ENCODE measurements at places on chromosomes 12 and 14. TPM values are rescaled to one million over a fixed set of nuclear protein-coding genes. Genes with fewer than 3 reads are reported as not detected.

DNA sequence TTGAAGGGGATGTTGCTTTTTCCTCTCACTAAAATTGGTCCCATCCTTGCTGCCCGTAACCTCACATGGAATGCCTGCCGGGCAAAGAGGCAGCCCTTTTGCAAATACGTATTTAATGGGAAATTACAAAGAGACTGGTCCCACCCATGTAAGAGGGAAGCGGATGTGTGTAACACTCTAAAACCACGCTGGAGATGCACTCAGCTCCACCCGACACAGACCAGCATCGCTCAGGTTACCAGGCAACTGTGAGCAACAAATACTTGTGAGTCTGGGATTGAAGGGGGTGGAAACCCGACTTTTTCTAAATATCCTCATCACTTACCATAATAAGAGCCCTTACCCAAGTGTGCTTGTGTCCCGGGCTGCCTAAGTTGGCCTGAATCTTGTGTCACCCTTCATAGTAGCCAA, 47.7 kb downstream of the ELK3 start:
- no peak for DNase-seq

DNA sequence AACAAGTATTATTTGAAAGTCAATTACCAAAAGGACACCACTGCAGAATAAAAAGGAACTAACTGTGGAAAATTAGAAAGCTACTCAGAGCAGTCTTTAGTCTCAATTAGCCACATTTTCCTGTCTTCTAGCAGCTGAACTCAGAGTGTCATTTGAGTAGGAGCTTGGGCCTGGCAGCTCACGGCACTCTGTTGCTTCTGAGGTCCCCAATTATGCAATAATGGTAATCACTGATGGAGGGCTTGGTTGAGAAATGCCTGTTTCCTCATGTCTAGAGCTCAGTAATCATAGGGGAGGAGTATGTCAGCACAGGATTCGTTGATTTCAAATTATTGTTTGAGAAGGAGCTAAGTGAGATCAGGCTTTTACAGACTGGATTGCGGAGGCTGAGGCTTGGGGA, 108.6 kb downstream of the VRK1 start:
- DNase-seq = no peak

GRCh38 chr12:98514982-98515286, 456 bp upstream of the TMPO start:
- no peak for DNase-seq

GRCh38 chr14:87334997-87335685, 657.8 kb downstream of the GALC start:
- no peak for DNase-seq

DNA sequence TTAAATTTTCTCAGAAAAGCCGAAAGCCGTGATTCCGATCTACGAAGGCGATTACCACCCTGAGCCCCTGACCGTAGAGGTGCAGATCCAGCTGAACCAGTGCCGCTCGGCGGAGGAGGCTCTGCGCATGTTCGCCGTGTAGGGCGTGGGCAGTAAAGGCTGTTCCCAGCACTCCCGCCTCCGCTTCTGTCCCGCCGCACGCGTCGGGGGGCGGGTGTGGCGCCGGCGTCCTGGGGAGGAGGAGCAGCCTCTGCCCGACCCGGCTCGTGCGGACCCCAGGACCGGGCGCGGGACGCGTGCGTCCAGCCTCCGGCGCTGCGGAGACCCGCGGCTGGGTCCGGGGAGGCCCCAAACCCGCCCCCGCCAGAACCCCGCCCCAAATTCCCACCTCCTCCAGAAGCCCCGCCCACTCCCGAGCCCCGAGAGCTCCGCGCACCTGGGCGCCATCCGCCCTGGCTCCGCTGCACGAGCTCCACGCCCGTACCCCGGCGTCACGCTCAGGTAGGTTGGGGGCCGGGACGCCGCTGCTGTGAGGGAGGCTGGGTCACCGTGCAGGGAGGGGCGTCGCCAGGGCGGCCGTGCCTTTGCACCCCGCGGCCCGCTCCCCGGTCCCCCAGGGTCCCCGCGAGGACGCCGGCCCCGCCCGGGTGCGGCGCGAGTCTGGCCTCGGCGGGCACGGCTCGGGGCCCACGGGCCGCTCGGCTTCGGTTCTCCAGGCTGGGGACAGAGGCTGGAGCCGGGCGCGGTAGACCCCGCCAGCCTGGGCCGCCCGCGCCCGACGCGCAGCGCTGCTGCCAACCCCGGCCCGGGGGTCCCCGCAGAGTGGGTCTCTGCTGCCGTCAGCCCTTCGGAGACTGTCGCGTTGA, at the start of gene B3GNT4:
Gene B3GNT4 (plus strand): TSS at position 409 of the 866 bp plus-strand sequence. CDS start 910 bp downstream, outside the sequence.
- peak; percentile 43 for DNase-seq

DNA sequence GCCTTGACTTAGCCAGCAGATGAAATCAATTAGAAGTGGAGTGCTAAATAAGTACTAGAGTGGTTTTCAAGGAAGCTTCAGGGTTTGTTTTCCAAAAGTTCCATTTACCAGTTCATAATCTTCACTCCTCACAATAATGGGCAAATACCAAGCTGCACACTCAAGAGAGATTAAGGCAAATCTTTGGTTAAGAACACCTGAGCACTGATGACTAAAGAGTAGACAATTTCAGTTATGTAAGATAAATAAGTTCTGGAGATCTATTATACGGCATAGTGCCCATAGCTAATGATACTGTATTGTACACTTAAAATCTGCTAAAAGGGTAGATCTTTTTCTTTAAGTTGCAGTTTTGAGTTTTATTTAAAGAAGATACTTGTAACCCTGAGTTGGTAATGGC, 125.0 kb downstream of the ARMH4 start:
- DNase-seq = no peak

DNA sequence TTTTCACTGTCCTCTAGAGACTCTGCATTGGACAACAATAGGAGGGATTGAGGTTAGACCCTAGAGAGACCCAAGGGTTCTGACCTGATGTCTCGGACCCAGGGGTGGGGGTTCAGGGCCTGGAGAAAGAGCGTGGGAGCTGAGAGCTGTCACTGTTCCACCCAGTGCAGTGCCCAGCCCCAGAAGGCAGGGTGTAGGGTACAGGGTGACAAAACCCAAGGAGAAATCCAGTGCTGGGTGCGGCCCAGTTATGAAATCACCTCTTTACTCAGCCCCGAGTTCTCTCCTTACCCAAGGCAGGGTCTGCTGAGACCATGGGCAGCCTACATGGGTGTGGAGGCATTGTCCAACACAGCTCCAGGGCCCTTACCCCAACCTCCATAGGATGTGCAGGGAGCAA, 2.6 kb downstream of the AQP2 start:
- no peak for DNase-seq

- DNase-seq = no peak
Observed at GRCh38 chr12:24424889-24425600, 475.6 kb upstream of the SOX5 start.

GRCh38 chr14:67512463-67513310, 20.4 kb upstream of the PLEKHH1 start:
- no peak for DNase-seq

- no peak for DNase-seq
Observed at GRCh38 chr14:75519826-75520728, 2.2 kb upstream of the BATF start.

- peak; percentile 76 for DNase-seq
Observed at GRCh38 chr14:69460093-69460701, 24.3 kb upstream of the PLEKHD1 start.

DNA sequence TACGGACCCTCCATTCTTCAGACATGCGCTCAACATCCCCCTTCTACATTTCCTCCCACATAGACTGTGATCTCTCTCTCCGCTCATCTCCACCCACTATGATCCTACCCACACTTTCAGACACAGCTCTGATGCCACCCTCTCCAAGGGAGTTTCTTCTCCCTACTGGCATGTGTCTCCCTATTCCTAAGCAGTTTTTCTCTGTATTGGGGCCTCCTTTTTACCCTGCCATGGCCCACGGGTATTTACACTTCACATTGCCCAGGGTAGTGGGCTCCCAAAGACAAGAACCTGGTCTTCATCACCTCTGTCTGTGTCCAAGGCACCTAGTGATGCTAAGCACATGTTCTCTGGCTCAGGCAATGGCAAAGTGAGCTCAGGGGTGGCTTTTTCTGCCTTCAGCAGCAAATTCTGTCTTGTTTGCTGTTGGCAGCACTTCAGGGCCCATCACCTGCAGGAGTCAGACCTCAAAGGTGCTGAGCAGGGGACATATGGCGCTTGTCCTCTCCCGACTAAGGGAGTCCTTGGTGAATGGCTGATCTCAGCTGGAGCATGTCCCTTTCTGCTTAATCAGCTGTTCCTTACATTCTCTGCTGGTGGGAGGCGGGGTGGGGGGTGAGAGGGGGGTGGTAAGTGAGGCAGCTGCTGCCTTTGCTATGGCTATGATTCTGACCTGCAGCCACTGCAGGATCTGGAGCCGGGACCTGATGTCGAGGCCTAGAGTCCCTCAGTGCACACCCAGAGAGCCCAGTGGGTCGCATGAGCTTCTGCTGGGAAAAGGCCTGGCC, 256.8 kb downstream of the PCNX1 start:
- DNase-seq = no peak

GRCh38 chr12:92193063-92193462, 47.4 kb upstream of the BTG1 start:
- DNase-seq = no peak

DNA sequence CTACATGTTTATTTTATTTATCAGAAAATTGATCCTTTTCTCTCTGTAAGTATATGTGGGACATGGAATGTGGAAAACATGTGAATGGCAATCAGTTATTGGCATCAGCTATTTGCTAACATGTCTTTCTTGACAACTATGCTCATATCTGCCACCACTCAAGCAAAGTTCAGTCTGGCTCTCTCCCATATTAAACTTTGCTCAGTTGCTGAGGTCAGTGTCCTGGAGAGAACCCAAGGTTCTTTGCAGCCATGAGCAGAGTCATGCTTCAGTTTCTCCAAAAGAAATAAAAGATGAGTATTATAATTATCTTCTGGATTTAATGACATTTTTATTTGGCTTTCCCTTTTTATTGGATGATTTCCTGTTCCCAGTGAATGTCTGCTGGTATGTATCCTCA, 42.6 kb downstream of the A2M start:
- DNase-seq = no peak

- no peak for DNase-seq
Observed at GRCh38 chr12:54251667-54252284, 28.1 kb downstream of the CBX5 start.

DNA sequence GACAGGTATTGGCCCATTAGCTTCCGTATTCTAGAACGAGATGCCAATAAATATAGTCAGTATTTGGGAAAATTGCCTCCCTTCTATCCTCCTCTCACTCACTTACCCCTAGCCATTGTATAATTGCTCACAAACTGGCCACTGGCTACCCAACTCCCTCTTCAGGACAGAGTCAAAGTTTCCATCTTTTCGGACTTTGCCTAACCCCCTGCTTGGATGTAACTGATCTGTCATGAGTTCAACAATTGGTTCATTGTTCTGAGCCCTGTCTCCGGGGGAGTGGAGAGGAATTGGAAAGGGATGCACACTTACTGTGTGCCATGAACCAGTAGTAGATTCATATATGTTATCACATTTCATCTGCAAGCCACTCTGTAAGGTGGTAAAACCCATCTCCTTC, 12.2 kb downstream of the MYRFL start:
- DNase-seq = no peak

GRCh38 chr12:55188974-55189556, 31.8 kb upstream of the OR10A7 start:
- peak; percentile 80 for DNase-seq

DNA sequence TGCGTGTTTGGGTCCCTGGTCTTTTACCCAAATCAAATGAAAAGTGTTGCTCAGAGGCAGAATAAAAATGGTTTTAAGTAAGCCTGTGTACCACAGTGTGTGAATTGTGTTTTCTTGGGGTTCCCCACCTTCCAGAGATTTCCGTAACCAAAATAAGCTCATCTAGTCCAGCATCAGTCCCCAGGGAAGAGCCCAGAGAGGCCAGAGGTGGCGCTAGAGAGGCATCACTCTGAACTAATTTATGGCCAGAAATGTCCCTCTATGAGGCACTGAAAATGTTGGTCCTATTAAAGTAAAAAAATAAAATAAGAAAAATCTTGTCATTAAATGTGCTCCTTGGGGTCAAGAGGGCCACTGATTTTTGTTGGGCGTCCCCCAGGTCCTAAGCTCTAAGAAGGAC, 24.9 kb upstream of the PRKAB1 start:
- no peak for DNase-seq

DNA sequence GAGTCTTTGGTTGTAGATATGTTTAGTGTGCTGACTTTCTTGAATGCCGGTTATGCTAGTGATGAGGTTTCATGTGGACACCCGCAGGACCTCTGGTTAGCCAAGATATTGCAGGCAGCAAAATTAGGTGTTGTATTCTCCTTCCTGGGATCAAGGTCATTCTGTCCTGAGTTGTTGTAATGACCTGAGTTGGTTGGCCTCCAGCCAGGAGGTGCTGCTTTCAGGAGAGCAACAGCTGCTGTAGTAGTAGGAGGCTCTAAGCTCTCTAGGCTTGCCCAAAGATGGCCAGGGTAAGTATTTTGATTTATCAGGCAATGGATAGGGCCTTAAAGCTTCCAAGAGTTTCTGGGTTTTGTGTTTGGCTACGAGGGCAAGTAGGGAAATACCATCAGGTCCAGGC, 56.0 kb upstream of the BDKRB2 start:
- DNase-seq = no peak

GRCh38 chr12:58341791-58342190, 400.4 kb downstream of the ATP23 start:
- no peak for DNase-seq

- DNase-seq = no peak
Observed at GRCh38 chr12:57519796-57520052, 590 bp downstream of the DDIT3 start.

GRCh38 chr12:111011999-111012600, 91.7 kb upstream of the MYL2 start:
- no peak for DNase-seq

GRCh38 chr14:24798911-24799462, 165.0 kb upstream of the GZMB start:
- DNase-seq = no peak

- DNase-seq = no peak
Observed at GRCh38 chr12:46609273-46609623, 216.5 kb downstream of the SLC38A4 start.

GRCh38 chr12:123961585-123962345, 10.9 kb downstream of the CCDC92 start:
- DNase-seq = no peak

DNA sequence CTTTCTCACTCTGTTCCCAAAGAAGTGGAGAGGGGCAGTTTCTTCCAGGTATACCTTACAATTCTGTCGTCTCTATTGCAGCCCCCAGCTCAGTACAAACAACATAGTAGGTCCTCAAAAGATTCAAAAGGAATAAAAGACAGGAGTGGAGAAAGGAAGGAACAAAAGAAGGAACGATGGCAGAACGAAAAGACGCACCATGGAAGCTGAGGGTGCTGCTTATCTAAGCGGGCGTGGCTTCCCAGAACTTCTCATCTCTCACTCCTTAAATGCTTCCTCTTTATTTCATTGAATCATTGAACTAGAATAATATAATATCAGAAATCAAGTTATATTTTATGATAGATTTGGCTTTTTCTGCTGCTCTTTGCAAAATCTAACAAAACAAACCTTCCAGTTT, 13.7 kb upstream of the LTA4H start:
- DNase-seq = no peak

- no peak for DNase-seq
Observed at GRCh38 chr14:91723501-91723900, 8.4 kb downstream of the CATSPERB start.

Gene WNT5B
- 6.4 TPM for polyA plus RNA-seq

Gene PLCZ1
- polyA plus RNA-seq = 0.75 TPM

Gene BMP4
- polyA plus RNA-seq = 48.1 TPM

Gene KCNH3
- polyA plus RNA-seq = 6.4 TPM

Gene MTHFD1
- polyA plus RNA-seq = 93.8 TPM

Gene DUSP6
- 86.2 TPM for polyA plus RNA-seq

Gene ASIC1
- 5.6 TPM for polyA plus RNA-seq

Gene CDC42BPB
- 93.7 TPM for polyA plus RNA-seq

Gene RND1
- polyA plus RNA-seq = 3.0 TPM

Gene FOXN4
- 2.4 TPM for polyA plus RNA-seq

Gene ART4
- 0.16 TPM for polyA plus RNA-seq

Gene FAM90A1
- polyA plus RNA-seq = 3.1 TPM

Gene GYS2
- polyA plus RNA-seq = 0.08 TPM

Gene KCNJ8
- 22.8 TPM for polyA plus RNA-seq
